PC-9 (cell line): ENCODE measurements at places on chromosomes 6 and 20. TPM values are rescaled to one million over a fixed set of nuclear protein-coding genes. Genes with fewer than 3 reads are reported as not detected.

Gene NR2E1
- not detected in 2 replicates for total RNA-seq

Gene ZSCAN23
- 9.1 and 12.0 TPM in 2 replicates for total RNA-seq

Gene ERVFRD-1
- not detected in 2 replicates for total RNA-seq

Gene DYNLRB1
- 145 and 179 TPM in 2 replicates for total RNA-seq

Gene EYS
- total RNA-seq: not detected in 2 replicates

Gene PROCR
- total RNA-seq: 5.1 and 7.5 TPM in 2 replicates
